ENCODE measurements at places on chromosomes 4 and X. TPM values are rescaled to one million over a fixed set of nuclear protein-coding genes. Genes with fewer than 3 reads are reported as not detected.
A peak's percentile ranks its signal among the peaks of the same experiment; 100 is the strongest.

Gene SAGE1
- total RNA-seq = not detected

DNA sequence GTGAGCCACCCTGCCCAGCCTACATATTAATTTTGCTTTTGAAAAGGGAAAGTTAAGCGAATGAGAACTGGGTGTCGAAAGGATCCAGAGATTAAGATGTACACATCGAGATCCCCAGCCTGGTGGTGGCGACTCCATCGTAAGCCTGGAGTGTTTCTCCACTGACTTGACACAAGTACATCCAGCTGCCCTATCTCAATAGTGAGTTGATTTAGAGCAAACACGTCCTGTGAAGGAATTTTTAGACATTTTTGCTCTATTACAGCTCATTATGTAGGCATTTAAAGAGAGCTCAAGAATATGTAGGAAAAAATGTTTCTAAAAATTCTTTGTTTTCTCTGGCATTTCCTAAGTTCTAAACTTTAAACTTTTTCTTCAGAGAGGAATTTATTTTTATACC is 11.7 kb upstream of the CLDN34 start:
- no peak overlapping the region for H3K4me3 ChIP-seq
- no peak for DNase-seq
- no peaks in the 10 kb centered on the region for H3K36me3 ChIP-seq
- H3K27me3 ChIP-seq = no peaks in the 10 kb centered on the region
- H3K4me1 ChIP-seq = no peaks in the 10 kb centered on the region

Gene ZNF732
- not detected for total RNA-seq

Gene MAGEA6
- total RNA-seq = not detected

- H3K27me3 ChIP-seq = peaks cover 7% of the 10 kb centered on the region
- H3K36me3 ChIP-seq = no peaks in the 10 kb centered on the region
- DNase-seq = peak; percentile 60
- H3K27ac ChIP-seq = no peak overlapping the region
Measured at GRCh38 chrX:133495464-133496391, 80.4 kb upstream of the GPC4 start.

Gene TMSB15C
- total RNA-seq = not detected

DNA sequence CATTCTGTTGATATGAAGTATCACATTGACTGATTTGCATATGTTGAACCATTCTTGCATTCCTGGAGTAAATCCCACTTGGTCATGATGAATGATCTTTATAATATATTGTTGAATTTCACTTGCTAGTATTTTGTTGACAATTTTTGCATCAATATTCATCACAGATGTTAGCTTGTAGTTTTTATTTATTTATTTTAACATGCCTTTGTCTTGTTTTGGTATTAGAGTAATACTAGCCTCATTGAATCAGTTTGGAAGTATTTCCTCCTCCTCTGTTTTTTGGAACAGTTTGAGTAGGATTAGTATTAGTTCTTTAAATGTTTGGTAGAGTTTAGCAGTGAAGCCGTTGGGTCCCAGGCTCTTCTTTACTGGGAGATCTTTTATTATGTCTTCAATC is 13.9 kb upstream of the ADH1C start:
- no peaks in the 10 kb centered on the region for H3K4me1 ChIP-seq
- no peaks in the 10 kb centered on the region for H3K27me3 ChIP-seq
- H3K4me3 ChIP-seq = no peak overlapping the region
- no peaks in the 10 kb centered on the region for H3K36me3 ChIP-seq
- DNase-seq = no peak

Gene OPRPN
- total RNA-seq = not detected

Gene FHDC1
- 0.19 TPM for total RNA-seq

DNA sequence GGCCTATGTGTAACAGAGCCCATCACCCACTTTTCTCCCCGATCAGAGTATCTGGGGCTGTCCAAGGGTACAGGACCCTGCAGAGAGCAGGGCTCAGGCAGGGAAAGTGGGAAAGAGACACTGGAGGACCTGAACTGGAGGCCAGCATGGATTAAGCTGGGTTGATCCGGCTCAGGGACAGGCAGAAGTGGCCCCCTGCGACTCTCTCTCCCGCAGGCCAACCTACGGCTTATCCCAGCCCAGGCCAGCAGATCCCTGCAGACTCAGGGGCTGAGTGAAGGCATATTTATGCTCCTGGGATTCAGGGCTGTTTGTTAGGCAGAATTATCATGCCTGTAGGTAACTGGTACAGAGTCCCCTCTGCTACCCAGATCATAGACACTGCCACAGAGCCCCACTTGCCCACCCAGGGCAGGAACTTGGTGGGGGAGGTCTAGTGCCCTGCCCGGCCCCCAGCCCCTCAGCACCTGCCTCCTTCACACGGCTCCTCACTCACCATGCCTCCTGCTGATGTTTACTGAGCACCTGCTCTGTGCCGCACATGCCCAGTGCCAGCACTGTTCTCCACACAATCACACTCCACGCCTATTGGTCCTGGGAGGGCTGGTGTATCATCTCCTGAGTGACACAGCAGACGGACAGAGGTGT is 87.3 kb downstream of the ADRA2C start:
- no peak for DNase-seq
- H3K36me3 ChIP-seq = no peaks in the 10 kb centered on the region
- no peak overlapping the region for H3K27ac ChIP-seq
- H3K4me1 ChIP-seq = no peaks in the 10 kb centered on the region
- peaks cover 24% of the 10 kb centered on the region for H3K27me3 ChIP-seq
- H3K4me3 ChIP-seq = no peak overlapping the region

Gene HMGN5
- 1.8 TPM for total RNA-seq

Gene FAM47A
- total RNA-seq = not detected

Gene UGT2B15
- not detected for total RNA-seq

DNA sequence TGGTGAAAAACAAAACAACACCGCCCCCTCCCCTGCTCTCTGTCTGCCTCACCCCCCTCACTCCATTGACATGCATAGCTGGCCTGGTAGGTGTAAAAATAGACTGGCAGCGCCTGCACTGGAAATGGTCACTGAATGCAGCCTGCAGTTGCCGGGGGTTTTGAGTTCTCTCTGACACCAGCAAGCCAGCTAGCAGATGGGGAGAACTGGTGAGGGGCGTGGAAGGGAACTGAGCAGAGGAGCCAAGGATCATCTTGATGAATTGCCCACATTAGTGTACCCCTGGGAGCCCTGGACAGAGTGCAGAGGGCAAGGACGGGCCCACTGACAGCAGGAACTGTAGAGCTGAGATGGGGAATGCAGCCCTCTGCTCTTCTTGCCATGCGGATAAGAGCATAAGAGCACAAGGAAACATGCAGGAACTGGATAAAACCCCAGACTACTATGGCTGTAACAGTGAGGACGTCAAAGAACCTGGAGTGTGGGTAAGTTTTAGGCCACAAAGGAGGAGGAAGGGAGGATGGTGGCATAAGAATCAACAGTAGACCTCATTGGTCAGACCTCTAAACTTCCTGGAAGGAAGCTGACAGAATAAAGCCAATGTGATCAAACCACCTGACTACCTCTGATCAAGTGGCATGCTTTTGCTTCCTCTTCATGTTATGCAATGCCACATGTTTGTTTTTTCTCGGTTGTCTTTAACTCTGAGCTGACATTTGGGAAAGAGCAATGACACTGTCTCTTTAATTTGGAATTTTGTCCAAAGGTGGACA is 96.3 kb downstream of the ANK2 start:
- H3K36me3 ChIP-seq = no peaks in the 10 kb centered on the region
- H3K27ac ChIP-seq = peak overlapping the region; percentile 81
- peaks cover 27% of the 10 kb centered on the region for H3K4me1 ChIP-seq
- DNase-seq = peak; percentile 41
- peak overlapping the region; percentile 28 for H3K4me3 ChIP-seq
- no peaks in the 10 kb centered on the region for H3K27me3 ChIP-seq

Gene GLRB
- 9.8 TPM for total RNA-seq

DNA sequence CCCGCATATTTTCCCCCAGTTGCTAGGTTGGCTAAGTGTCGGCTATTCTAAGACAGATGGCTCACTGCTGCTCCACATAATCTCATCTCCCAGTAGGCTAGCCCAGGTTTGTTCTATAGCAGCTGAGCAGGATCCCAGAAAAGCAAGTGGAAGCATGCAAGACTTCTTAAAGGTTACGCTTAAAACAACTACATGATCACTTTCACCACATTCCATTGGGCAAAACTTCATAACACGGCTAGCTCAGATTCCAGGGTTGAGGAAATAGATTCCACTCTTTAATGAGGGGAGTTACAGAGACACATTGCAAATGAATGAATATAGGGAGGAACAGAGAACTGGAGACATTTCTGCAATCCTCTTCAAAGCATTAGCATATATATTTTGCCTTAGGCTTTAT is 12.9 kb upstream of the RAB33B start:
- no peaks in the 10 kb centered on the region for H3K27me3 ChIP-seq
- no peaks in the 10 kb centered on the region for H3K4me1 ChIP-seq
- H3K4me3 ChIP-seq = no peak overlapping the region
- H3K27ac ChIP-seq = no peak overlapping the region

Gene ZRSR2
- total RNA-seq = 7.6 TPM

Gene TMEM156
- total RNA-seq = not detected

- H3K36me3 ChIP-seq = no peaks in the 10 kb centered on the region
- peak overlapping the region; percentile 82 for H3K4me3 ChIP-seq
- peak overlapping the region; percentile 58 for H3K27ac ChIP-seq
- no peaks in the 10 kb centered on the region for H3K27me3 ChIP-seq
- peaks cover 12% of the 10 kb centered on the region for H3K4me1 ChIP-seq
Measured at GRCh38 chr4:102344520-102344953, 745 bp downstream of the SLC39A8 start.

Gene CXCL6
- not detected for total RNA-seq

Gene TEX13B
- not detected for total RNA-seq

Gene MFAP3L
- 5.2 TPM for total RNA-seq

GRCh38 chr4:8594097-8595038 is 1.8 kb downstream of the CPZ start:
- no peaks in the 10 kb centered on the region for H3K36me3 ChIP-seq
- H3K4me3 ChIP-seq = no peak overlapping the region
- peaks cover 7% of the 10 kb centered on the region for H3K27me3 ChIP-seq

DNA sequence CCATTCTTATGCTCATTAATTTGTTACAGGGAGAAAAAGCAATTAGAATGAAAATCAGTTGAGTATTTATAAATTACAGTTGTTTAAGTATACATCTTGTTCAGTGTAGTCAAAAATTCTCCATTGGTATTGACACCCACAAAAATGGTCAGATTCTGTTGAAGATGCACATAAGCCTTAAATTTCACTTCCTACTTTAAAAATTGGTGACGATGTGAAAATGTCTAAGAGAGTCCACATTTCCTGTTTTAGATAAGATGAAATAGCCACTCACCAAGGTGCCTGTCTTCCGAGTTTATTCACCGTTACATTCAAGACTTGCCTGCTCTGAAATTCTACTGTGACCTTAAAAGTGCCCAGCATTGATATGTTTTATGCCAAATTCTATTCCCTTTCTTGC is 93.6 kb downstream of the GPR143 start:
- H3K4me3 ChIP-seq = no peak overlapping the region
- no peak for DNase-seq
- H3K4me1 ChIP-seq = no peaks in the 10 kb centered on the region

DNA sequence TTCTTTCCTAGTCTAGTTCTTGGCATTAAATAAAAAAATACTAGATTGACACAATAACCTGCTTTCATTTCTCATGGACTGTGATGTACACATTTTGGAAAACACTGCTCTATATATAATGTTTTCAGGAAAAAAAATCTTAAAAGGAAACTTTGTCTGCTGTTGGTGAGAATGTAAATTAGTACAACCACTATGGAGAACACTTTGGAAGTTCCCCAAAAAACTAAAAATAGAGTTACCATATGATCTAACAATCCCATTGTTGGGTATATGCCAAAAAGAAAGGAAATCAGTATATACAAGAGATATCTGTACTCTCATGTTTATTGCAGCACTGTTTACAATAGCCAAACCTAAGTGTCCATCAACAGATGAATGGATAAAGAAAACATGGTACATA is 202.3 kb downstream of the PPP3CA start:
- no peaks in the 10 kb centered on the region for H3K4me1 ChIP-seq
- H3K4me3 ChIP-seq = no peak overlapping the region
- no peak for DNase-seq
- H3K27ac ChIP-seq = no peak overlapping the region
- no peaks in the 10 kb centered on the region for H3K36me3 ChIP-seq

DNA sequence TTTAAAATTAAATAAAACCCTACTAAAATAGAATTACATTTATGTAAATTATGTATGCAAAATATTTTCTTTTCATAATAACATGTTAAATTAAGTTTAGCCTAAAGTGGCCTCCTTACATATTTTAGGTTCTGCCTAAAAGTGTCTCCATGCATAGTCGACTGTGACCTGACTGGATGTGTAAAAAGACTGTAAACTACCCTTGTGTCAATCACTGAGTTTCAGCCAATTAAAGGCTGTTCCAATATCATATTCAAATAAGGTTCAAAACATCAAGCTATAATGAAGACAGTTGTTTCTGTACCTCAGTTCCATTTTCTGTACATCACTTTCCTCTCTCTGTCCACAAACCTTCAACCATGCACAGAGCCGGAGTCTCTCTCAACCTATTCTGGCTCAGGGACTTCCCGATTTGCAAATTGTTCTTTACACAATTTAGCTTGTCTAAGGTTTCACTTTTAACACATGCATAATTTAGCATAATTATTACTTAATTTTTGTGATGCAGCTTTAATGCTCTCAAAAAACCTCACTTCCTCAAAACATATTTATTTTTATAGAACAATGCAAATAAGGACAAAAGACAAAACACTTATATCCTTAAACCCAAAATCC is 60.1 kb downstream of the SH3RF1 start:
- no peak for DNase-seq
- H3K36me3 ChIP-seq = no peaks in the 10 kb centered on the region
- no peaks in the 10 kb centered on the region for H3K4me1 ChIP-seq
- H3K27ac ChIP-seq = no peak overlapping the region

Gene MGAT4D
- not detected for total RNA-seq

GRCh38 chr4:153294631-153295030 is 49.9 kb upstream of the MND1 start:
- H3K27ac ChIP-seq = no peak overlapping the region
- H3K27me3 ChIP-seq = no peaks in the 10 kb centered on the region
- H3K4me1 ChIP-seq = peaks cover 17% of the 10 kb centered on the region
- DNase-seq = no peak
- peaks cover 62% of the 10 kb centered on the region for H3K36me3 ChIP-seq

DNA sequence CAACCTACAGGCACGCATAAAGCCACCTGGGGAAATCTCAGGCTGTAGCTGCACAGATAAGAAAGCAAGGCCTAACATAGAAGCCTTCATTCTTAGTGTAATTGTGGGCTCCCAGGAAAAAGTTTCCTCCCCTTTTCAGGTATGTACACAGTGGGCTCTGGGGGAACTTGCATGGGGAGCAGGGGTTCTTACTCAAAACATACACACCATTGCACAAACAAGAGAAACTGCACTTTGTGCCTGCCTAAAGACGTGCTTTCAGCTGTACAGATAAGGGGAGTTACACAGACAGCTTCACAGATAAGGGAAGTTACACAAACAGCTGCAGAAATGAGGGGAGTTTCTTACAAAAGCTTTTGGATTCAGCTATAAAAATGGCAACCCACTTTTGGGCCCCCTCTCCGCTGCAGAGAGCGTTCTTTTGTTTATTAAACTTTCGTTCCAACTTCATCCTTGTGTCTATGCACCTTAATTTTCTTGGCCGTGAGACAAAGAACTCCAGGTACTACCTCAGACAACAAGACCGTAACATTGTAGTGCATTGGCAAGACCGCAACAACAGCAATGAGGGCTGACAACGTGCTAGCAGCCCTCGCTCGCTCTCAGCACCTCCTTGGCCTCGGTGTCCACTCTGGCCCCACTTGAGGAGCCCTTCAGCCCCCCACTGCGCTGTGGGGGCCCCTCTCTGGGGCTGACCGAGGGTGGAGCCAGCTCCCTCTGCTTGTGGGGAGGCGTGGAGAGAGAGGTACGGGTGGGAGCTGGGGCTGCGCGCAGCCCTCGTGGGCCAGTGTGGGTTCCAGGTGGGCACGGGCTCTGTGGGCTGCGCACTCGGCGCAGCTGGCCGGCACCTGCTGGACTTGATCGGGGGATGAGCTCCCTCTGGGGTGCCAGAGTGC is 317.5 kb downstream of the RAPGEF2 start:
- H3K4me1 ChIP-seq = no peaks in the 10 kb centered on the region
- no peaks in the 10 kb centered on the region for H3K27me3 ChIP-seq
- H3K27ac ChIP-seq = no peak overlapping the region
- no peak overlapping the region for H3K4me3 ChIP-seq
- no peak for DNase-seq

Gene SPANXN2
- not detected for total RNA-seq

All from heart left ventricle (tissue), 16 donors.